MG63 (cell line): ENCODE measurements at places on chromosomes 13 and 19. TPM values are rescaled to one million over a fixed set of nuclear protein-coding genes. Genes with fewer than 3 reads are reported as not detected.

- peak; percentile 42 for DNase-seq
Observed at GRCh38 chr19:17775245-17775927, 19.6 kb upstream of the B3GNT3 start.

- peak; percentile 16 for DNase-seq
Observed at GRCh38 chr13:25046985-25047511, 48.9 kb upstream of the PABPC3 start.

MAMSTR gene
- total RNA-seq: 0.79 TPM in 1 of 2 replicates, not detected in the other

IGFL1 gene
- not detected in 2 replicates for total RNA-seq
